Stimulated activated naive B cell treated with anti-CD40 and anti-IgM and Interleukin-4, amounts not matched to agents 10 μg/mL and 1 μg/mL and 100 μg/mL, for 72 hours (primary cell): ENCODE measurements at places on chromosomes 1 and 21.

- no peak for DNase-seq
Observed at GRCh38 chr1:88036345-88037014, 647.6 kb upstream of the PKN2 start.

- DNase-seq, result no peak
Observed at GRCh38 chr1:19388980-19389379, 76.9 kb downstream of the SLC66A1 start.

DNA sequence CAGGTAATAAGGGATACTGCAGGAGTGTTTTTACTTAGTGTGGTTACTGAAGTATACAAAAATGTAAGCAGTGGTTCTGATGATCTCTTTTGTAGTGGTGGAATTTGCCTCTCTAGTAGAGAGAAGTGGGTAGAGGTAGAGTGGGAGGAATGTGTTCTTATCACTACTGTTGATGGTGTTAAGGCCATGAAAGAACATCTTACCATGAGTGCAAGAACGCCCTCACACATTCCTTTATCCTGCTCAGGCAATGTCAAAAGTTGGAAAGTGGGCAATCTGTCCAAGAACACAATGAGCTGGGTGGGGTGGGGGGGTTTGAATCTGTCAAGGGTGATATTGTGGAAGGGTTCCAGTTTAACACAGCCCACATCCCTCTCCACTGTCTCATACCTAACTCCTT, 78.6 kb downstream of the TTLL7 start:
- no peak for DNase-seq

DNA sequence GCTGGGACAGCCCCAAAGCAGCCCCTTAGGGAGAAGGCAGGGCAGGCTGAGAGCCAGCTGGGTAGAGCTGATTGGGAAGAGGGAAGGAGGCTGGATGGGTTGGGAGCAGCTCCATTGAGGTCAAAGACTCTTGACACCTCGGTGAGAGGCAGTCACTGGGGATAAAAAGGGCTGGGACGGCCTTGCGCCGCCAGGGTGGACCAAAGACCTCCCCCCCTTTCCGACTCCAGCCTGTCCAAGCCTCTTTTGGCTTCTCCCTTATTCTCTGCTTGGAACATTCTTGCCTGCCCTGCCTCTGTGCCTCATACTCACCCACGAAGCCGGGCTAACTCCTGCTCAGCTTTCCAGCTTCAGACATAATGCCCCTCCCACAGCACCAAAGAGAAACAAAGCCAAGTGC, 51.1 kb downstream of the LRRC38 start:
- DNase-seq, result no peak

DNA sequence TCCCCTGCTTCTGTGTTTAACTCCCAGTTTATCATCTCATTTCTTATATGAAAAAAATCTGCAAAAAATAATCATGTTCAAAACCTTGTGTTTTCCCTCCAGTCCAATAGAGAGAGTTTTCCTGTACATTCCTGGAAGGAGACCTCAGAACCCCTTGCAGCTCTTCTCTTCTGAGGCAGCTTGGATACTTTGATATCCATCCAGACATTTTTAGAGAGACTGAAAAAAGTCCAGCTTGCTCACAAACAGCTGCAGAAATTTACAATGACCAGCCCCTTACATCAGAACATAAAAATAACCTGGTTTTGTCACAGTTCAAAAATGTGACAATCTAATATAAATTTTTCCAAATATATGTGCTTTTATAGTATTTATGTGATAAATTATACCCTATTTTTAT, 73.3 kb upstream of the C1orf115 start:
- no peak for DNase-seq

DNA sequence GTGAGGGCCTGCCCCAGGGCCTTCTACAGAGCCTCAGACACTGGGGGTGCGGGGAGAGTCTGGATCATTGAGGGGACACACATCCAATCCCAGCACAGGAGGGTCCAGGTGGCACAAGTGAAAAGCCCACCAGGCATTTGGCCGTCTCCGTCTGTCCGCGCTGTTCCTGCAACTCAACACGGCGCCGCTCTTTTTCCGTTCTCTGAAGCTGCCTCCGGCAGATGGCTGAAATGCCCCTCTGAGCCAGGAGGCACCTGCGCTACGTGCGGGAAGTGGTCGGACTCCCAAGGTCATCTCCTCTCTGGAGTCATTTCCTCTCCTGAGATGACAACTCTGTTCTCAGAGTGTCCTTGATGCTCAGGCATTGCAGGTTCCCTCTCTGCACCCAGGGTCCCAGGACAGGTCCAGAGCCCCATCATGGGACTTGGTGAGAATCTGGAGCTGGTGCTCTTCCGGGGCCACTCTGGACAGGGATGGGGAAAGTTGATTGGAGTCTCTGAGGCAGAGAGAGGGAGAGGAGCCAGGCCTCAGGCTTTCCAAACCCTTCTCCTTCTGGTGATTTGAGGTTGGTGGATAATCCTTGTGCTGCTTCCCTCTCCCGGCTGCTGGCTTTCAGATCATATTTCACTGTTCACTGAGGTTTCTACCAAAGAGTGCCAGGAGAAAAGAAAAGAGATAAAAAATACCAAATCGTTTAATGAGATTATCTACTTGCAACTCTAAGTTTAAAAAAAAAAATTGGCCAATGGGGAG, 14.0 kb upstream of the MIXL1 start:
- DNase-seq, result no peak

DNA sequence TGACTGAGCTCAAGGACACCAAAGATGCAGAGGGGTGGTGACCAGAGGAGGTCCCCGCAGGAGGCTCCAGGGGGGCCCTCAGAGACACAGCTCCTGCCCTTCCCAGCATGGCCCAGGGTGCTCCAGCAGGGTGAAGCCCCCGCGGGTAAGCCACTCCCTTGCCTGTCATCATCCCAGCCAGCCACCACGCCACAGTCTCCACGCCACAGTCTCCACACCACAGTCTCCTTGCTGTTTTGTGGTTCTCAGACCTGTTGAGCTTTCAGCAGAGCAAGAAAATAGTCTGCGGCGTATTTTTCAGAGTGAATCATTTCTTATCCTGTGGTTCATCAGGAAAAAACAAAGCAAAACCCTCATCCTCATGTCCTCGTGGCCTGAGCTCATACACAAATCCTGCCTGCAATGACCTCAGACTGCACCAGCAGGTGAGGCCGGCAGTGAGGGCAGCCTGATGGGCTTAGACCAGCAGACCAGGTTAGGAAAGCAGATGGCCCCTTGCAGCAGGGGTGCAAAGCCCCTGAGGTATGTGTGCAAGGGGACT, 25.7 kb upstream of the ABCG1 start:
- no peak for DNase-seq
